ENCODE measurements at places on chromosomes 7 and 10.

DNA sequence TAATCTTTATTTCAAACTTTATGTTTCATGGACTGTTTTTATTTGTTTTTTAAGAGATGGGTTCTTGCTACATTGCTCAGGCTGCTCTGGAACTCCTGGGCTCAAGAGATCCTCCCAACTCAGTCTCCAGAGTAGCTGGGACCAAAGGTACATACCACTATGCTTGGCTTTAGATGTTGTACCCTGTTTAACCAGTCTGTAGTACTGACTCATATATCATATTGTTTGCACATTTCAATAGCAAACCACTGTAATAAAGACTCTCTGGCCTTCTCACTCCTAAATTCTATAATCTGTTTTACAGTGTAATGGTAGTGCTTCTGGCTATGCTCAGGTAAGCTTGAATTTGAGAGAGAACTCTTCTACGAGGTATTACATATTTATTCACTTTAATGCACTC is 413.6 kb upstream of the PCDH15 start:
- DNase-seq, result no peak

DNA sequence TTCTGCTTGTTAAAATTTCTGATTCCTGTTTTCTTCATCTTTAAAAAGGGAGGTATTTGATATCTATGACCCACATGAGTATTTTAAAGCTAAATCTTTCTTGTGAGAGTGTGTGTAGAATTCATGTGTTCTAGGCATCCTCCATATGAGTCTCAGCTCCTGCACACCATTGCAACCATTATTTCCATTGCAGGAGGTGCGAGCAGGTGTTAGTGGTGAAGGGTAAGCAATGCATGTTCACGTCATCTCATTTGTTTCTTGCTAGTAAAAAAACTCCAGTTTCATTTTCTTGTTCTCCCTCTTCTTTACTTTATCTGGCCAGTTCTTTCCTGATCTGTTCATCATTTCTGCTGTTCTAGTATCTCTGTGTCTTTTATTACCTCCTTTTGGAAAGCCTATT is 100.5 kb downstream of the ADRA2A start:
- DNase-seq, result no peak

GRCh38 chr10:121900443-121901174 is 27.2 kb downstream of the ATE1 start:
- DNase-seq, result no peak

- no peak for DNase-seq
These were observed 141.1 kb upstream of the WDR11 start for GRCh38 chr10:120710076-120710475.

GRCh38 chr7:107999779-108000560 is 3.0 kb downstream of the LAMB1 start:
- DNase-seq, result no peak

DNA sequence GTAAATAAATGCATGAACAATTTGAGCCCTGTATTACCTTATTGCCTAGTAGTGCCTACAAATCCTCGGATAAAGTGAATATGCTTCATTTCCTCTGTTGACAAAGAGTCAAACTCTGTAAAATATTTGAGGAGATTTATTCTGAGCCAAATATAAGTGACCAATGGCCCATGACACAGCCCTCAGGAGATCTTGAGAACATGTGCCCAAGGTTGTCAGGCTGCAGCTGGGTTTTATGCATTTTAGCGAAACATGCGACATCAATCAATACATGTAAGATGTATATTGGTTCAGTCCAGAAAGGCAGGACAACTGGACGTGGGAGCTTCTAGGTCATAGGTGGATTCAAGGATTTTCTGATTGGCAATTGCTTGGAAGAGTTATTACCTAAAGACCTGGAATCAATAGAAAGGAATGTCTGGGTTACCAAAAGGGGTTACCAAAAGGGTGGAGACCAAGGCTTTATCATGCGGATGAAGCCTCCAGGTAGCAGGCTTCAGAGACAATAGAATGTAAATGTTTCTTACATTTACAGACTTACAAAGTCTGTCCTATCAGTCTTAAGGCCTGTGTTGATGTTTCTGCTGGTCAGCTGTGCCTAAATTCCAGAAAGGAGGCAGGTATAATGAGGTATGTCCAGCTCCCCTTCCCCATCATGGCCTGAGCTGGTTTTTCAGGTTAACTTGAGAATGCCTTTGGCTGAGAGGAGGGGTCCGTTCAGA is 220.1 kb upstream of the FZD1 start:
- no peak for DNase-seq

GRCh38 chr7:76244781-76245391 is 43.2 kb downstream of the SRRM3 start:
- DNase-seq, result no peak

- DNase-seq, result no peak
These were observed 87.3 kb downstream of the LYZL2 start for GRCh38 chr10:30542001-30542894.

DNA sequence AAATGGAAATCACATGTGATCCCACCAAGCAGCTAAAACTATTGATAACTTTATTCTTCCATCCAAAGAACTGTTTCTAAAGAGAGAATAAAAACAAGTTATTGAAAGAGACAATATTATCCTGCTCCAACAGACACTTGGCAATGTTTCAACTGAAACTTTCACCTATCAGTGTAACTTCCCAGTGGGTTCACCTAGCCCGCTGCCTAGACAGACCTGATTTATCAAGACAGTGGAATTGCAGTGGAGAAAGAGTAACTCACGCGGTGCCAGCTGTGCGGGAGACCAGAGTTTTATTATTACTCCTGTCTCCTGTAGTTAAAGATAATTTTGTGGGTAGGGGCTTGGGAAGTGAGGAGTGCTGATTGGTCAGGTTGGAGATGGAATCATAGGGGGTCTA is 199.8 kb downstream of the AHR start:
- no peak for DNase-seq

DNA sequence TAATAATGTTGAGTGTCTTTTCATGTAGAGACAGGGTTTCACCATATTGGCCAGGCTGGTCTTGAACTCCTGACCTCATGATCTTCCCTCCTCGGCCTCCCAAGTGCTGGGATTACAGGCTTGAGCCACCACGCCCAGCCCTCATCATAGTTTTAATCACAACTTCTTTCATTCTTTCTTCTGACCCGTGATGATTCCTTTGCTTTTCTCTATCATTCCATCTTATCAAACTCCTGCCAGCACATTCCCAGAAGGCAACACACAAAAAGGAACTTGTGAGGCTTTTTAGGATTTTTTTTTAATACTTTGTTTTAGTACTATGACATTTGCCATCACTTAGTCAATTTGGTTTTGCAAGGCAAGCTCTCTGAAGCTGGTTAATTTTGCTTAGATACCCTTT is 77.5 kb upstream of the MEOX2 start:
- DNase-seq, result no peak

GRCh38 chr7:135159359-135160085 is 11.0 kb downstream of the CYREN start:
- DNase-seq, result no peak

- no peak for DNase-seq
These were observed 923.5 kb downstream of the LRMDA start for GRCh38 chr10:76354921-76355320.

DNA sequence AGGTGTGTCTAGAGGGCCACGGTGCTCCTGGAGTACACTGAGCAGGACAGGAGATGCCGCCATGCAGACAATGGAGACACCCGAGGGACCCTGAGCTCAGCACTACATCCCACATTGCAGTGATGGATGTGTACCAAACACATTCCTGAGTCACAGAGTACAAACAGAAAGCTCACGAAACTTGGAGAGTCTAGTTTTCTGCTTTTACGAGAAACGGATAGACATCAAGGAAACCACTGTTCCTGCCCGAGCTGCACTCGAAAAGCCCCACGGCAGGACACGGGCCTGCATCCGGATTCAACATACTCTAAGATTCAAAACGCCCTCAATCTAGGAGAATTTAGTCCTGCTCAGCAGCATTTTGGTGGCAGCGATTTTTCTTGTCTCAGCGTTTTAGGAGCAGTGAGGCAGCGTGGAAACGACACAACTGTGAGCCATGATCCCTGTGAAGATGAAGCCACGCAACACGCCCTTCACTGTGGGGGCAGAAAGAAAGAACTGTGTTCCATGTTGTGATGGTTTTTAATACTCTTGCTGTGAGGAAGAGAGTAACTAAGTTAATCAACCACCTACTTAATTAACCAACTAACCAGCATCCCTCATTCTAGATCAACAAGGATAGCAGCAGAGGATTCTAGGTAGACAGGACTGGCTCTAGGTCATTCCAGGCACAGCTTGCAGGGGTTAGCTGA is 3.2 kb downstream of the TNS3 start:
- DNase-seq, result no peak

Measured in NCI-H524 treated with DMSO at 0.1 percent for 48 hours (cell line).